HEK293T (cell line): ENCODE measurements at places on chromosomes 1 and 21.
A peak's percentile ranks its signal among the peaks of the same experiment; 100 is the strongest.

GRCh38 chr1:1630191-1630964 lies 1.6 kb upstream of the MMP23B start:
- no peak for DNase-seq

DNA sequence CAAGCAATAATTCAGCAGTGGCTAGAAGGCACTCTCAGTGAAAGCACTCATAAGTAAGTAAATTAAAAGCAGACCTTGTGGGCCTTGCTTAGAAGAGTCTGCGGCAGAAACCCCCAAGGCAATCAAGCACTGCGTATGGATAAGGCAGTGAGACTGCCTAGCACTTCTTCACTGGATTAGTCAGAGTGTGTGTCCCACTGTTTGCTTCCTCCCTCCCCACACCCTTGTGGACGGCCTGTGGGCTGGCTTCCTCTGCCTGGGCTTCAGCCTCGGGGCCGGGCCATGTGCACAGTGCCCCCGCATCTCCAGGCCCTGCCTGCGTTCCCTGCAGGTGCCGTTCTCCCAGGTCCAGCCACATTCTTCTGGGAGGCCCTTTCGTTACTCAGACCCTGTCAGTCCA lies 23.8 kb downstream of the AGT start:
- DNase-seq: no peak

GRCh38 chr1:86380257-86380861 lies 15.8 kb downstream of the ODF2L start:
- peak; percentile 59 for DNase-seq

GRCh38 chr1:169586067-169586394 lies 250 bp downstream of the F5 start:
- no peak for DNase-seq

- no peak for DNase-seq
These were observed 63.7 kb downstream of the MAP10 start for GRCh38 chr1:232868793-232869491.

DNA sequence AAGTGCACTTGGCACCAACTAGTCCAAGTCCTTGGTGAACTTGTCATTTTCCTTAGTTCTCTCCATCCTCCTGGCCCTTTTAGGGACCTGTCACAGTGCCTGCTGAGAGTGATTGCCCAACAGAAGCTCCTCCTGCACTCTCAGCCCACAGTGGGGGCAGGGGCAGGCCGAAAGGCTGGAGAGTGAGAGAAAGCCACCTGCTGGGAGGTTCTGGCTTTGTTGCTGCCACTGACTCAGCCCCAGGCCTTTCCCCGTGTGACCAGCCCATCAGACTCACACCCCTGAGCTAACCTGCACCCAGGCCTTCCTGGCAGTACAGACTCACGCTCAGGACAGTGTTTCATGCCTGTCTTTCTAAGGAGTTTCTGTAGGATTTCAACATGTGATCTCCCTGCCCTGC lies 17.1 kb upstream of the PROK1 start:
- DNase-seq: peak; percentile 69

DNA sequence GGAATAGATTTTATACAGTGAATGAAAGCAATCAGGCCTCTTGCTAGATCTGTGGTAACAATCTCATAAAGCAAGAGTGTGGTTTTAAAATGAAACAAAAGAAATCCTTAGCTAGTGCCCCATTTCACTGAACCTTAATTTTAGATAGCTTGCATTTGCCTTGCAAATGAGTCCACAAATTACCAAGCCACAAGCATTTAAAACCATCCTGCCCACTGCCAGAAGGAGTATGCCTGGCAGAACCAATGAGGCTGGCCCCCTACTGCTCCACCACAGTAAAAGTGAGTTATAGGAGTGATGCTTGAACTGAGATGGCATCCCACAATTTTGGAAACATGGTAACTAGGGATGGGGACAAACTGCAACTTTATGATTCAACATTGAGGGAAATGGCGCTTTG lies 206.4 kb upstream of the LMO4 start:
- DNase-seq: no peak

- DNase-seq: no peak
These were observed 168.6 kb upstream of the KCNK2 start for GRCh38 chr1:214913966-214914365.

DNA sequence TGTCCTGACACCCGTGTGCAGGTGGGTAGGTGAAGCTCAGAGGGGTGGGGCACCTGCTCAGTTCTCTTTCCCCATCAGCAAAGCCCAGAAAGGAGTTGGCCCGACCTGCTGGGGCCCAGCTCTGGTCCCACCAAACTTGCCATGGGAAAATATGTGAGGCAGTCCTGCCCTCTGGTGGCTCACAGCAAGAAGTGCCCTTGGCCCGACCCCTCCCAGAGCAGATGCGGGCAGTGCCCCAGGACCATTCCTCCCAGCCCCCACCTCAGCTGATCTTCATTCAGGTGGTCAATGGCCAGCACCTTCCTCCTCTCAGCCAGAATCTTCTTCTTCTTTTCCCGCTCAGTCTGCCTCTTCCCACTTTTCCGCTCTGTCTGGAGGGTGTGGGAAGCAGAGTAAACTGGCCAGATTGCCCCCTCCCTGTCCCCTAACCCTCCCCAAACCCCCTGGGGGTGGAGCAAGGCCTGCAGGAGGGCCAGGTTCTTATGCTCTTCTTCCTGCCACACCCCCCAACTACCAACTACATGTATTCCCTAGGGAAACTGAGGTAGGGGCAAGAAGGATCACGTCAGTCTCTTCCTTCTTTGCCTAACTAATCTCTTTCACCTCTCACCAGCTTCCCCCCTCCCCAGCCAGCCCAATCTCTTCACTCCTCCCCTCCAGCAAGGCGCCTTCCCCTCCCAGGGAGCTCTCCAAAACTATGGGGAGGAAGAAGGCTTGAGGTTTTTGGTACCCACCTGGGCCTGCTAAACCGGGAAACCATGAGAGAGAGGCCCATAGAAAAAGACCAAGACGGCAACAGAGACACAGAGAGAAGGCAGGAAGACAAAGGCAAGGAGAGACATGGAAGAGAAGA lies 15.6 kb downstream of the TNNT2 start:
- DNase-seq: peak; percentile 91

- DNase-seq: no peak
These were observed 699 bp downstream of the ECHDC2 start for GRCh38 chr1:52920791-52921291.

- no peak for DNase-seq
These were observed 20.2 kb upstream of the ST6GALNAC3 start for GRCh38 chr1:76054359-76054758.

DNA sequence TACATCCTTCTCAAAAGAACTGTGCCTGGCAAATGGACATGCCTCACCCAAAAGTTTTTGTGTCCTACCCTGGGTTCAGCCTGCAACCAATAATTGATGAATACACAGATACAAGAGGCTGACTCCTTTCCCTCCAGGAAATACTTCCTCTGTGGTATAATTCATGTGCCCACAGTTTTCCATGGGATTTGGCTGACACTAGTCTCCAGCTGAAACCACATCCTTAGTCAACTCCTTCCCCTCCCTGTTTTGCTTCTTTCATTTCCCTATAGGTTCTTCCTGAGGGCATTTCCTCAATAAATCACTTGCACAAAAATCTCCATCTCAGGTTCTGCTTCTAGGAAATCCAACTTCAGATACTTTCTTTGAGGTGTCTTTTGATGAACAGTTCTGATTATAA lies 436.6 kb upstream of the C1orf87 start:
- DNase-seq: no peak

- no peak for DNase-seq
These were observed 26.9 kb upstream of the LBR start for GRCh38 chr1:225454733-225455132.

DNA sequence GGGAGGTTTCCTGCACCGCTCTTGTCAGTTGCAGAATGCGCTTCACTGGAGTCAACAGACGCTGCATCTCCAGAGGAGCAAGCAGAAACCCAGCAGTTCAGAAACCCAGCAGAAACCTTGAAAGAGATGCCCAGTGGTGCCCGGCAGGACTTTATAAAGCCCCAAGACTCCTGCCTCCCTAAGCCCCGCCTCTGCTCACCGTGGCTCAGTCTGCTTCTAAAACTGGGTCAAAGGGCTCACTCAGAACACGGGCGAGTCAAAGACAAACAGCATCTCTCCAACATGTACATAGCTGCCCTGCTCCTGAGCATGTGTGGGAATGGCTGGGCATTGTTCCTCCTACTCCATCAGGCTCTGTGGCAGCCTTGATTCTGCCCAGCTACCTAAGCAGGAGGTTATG lies at the start of gene HMGCS2:
Gene HMGCS2, minus strand, starts transcription at position 128 of the 400 bp plus-strand sequence. Its CDS starts 61 bp downstream, at position 67.
- DNase-seq: no peak

DNA sequence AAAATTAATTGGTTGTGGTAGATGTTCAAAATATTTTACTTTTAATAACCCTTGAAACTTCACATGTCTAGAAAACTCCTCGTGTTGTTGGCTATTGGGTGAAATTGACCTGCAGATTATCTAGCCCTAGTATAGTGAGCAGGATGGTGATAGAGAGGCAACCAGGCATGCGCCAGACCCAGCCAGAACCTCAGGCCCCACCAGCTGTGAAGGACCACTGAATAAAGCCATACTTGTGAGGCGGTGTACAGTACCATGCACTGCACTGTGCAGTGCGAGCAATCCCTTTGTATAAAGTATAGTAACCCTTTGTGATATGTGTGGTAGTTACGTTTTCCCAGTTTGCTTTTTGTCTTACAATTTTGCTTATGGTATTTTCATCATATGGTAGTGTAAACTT lies 8.5 kb downstream of the TTF2 start:
- no peak for DNase-seq

GRCh38 chr1:25641931-25642573 lies 25.5 kb downstream of the MAN1C1 start:
- DNase-seq: peak; percentile 2

GRCh38 chr1:82032068-82032467 lies 231.3 kb downstream of the ADGRL2 start:
- no peak for DNase-seq

- DNase-seq: no peak
These were observed 3.2 kb upstream of the DENND1B start for GRCh38 chr1:197778366-197778945.

DNA sequence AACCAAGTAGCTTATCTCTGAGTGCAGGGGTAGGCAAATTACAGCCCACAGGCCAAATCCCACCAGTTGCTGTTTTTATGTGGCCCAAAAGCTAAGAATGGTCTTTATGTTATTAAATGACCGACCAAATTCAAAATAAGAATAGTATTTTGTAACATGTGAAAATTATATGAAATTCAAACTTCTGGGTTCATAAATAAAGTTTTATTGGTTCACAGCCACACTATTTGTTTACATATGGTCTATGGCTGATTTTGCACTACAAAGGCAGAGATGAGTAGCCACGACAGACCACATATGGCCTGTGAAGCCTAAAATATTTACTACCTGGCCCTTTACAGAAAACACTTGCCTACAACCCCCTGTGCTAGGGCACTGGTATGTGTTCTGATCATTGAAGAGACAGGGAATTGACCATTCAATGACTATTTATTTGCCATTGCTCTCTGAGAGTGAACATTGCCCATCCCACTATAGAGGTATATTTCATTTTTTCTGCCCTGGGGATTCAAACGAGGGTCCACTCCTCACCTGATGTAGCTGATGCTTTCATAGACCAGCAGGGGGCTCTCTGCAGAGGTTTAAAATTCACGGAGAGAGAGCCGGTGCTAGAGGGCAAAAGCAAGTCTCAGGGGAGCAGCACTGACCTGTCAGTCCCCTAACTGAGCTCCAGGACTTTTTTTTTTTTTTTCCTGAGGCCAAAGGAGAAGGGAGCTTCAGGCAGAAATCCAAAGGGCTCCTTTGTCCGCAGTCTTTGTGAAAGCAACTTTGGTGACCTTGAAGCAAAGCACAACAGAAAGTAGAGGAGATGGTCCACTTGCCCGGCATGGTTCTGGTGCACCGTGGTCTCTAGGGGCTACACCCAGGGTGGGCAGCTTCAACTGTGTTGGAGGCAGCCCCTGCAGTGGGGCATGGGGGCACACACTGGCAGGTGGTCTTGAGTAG lies 7.3 kb upstream of the GNL2 start:
- peak; percentile 75 for DNase-seq

DNA sequence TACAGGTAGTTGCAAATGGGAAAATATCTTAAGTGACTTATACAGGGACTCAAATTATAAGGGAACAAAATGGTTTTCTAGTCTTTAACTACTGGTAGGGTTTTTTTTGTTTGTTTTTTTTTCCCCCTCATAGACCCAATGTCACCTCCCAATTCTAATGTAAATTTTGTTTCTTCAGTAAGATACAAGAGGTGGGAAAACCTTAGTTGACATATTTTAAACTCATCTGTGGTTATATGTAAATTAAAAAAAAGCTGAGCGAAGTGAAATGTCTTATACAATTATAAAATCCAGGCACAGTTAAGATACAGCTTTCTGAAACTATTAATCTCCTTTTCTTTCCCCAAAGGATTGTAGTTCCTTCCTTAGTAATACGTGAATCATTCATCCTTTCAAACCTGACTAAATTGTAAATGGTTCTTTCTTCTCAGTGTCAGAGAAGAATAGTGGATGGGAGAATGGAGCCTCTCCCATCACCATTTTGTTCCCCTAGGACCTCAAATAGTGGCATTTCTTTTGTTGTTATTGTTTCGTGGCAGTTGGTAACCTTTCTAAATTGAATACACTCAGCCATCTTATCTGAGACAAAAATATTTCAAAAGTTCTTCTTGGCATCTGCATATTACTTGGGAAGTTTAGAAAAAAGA lies 11.2 kb downstream of the TSEN15 start:
- no peak for DNase-seq

GRCh38 chr1:84442256-84442655 lies 36.8 kb upstream of the RPF1 start:
- peak; percentile 27 for DNase-seq

- no peak for DNase-seq
These were observed 41.3 kb downstream of the TTC13 start for GRCh38 chr1:230937371-230937770.

DNA sequence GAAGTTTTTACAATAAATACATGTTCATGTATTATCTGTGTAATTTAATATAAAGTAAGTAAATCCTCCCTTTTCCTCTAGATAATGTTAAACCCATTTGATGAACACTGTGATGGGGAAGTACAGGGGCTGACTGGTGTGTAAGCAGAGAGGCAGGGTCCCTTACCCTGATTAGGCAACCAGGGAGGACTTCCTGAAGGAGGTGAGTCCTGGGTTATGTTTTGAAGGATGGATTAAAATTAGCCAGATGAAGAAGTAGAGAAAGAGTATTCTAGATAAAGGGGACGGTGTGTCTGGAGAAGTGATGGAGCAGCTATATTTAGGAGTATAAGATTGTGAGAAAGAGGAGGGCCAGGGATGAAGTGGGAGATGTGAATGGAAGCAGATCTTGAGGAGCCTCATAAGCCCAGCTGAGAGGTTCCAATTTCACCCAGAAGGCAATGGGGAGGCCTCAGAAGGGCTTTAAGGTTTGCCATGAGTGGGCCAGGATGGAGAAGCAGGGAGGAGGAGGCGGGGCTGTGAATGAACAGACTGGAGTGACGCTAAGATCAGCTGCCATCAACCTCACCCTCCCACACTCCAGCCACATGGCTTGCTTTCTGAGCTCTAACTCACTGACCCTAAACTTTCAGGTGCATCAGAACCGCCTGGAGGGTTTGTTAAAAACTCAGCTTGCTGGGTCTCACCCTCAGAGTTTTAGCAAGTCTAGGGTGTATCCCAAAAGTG lies 30.9 kb upstream of the ID3 start:
- no peak for DNase-seq

DNA sequence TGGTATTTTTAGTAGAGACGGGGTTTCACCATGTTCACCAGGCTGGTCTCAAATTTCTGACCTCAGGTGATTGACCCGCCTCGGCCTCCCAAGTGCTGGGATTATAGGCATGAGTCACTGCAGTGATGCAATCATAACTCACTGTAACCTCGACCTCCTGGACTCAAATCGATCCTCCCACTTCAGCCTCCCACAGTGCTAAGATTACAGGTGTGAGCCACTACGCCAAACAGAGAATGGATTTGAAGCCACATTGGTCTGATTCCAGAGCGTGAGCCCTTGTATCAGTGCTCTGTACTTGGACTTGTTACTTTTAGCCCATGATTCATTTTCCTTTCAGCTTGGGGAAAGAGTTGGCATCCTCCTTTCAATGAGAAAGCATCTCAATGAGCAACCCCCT lies 14.9 kb upstream of the ZNF683 start:
- DNase-seq: no peak
